Stimulated activated CD8-positive, alpha-beta memory T cell treated with anti-CD3 and anti-CD28 coated beads, Interleukin-15, amount 100 ng/mL, for 4 hours (primary cell): ENCODE measurements at places on chromosomes 12 and 14.

GRCh38 chr14:68144051-68144681 is 324.6 kb downstream of the RAD51B start:
- DNase-seq: no peak

DNA sequence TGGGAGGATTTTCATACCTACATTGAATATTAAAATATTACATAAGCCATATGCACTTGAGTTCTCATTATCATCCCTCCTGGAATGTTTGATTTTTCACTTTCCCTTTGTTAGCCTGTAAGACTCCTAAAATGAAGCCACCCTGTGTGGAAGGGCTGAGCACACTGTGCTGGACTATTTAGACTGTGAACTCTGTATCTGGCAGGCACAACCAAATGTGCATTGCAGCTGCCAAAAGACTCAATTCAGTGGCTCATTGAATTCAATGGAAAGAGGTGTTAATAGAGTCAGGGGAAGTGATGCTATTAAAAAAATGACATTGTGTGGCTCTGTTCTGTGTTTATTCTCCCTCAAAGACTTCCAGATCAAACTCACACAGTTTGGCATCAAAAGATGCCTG is 111.1 kb downstream of the SMOC1 start:
- no peak for DNase-seq

GRCh38 chr14:78088916-78089315 is 81.3 kb upstream of the NRXN3 start:
- DNase-seq: no peak

DNA sequence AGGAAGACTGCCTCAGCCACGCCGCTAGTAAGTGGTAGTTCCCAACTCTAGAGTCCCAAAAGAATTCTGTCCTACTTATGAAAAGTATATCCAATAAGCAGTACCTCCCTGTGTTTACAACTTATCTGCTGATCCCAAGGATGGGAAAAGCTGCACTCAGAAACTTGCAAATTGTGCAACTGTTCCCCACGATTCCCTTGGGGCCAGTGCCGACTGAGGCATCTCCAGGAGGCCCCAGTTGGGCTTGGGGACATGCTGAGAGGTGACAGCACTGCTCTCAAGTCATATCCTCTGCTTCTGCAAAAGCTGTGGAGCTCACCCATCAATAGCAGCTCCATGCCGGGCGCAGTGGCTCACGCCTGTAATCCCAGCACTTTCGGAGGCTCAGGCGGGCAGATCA is 23.7 kb downstream of the SPRING1 start:
- DNase-seq: no peak

- DNase-seq: no peak
These were observed 49.0 kb downstream of the MSRB3 start for GRCh38 chr12:65327207-65328076.

GRCh38 chr14:22200977-22201605 is 387.9 kb downstream of the DAD1 start:
- DNase-seq: no peak

- DNase-seq: no peak
These were observed 92.9 kb upstream of the FOXN3 start for GRCh38 chr14:89509891-89510290.

GRCh38 chr14:56900726-56901125 is 90.4 kb upstream of the OTX2 start:
- no peak for DNase-seq

- DNase-seq: no peak
These were observed 435.7 kb downstream of the CCER1 start for GRCh38 chr12:90519285-90519684.

DNA sequence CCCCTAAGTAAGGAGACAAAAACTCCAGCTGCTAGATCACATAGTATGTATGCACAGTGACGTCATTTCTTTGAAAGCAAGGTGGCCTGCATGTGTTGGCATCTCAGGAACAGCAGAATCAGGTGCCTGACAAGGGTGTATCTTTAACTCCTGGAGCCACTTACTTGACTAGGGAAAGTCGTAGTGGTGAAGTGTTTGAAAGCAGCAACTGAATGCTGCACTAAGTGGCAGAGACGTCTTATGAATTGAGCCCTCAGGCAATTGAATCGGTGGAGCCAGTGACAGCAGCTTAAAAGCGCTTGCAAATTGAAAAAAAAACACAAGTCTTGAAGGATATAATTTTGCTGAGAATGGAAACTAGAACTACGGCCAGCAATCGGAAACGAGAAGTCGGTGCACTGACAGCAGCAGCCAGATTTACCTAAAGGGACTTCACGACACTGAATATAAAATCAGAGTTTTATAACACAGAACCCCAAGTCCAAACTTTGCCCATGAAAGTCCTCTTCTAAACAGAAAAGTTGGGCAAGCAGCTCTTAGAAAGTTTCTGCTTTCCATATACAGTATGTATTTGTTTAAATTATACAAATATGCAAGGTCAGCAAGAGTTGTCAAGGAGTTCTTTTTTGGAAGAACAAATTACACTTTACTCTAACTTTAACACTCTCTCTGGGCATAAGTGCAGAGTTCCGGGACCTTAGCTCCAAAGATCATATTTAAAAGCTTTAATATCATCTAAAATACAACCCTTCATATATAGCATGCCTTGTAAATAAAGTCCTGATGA is 1.1 kb downstream of the IGF1 start:
- no peak for DNase-seq

DNA sequence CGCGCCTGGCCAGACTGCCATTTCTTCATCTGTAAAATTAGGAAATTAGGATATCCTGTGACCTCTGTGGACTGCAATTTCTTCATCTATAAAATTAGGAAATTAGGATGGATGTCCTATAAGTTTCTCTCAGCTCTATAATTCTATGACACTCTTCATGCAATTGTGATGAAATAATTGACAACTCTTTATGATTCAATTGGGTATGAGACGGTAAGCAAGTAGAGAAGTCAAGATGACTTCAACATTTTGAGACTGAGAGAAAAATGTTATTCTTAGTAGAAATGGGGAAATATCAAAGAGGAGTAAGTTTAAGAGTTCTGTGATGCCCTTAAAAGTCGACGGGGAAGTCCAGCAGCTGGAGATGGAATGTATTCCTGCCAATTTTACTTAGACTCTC is 12.0 kb downstream of the KIAA0586 start:
- DNase-seq: no peak

- DNase-seq: no peak
These were observed 464.9 kb downstream of the RPS29 start for GRCh38 chr14:49121246-49121645.

- no peak for DNase-seq
These were observed 15.4 kb downstream of the TMTC1 start for GRCh38 chr12:29768372-29768771.

DNA sequence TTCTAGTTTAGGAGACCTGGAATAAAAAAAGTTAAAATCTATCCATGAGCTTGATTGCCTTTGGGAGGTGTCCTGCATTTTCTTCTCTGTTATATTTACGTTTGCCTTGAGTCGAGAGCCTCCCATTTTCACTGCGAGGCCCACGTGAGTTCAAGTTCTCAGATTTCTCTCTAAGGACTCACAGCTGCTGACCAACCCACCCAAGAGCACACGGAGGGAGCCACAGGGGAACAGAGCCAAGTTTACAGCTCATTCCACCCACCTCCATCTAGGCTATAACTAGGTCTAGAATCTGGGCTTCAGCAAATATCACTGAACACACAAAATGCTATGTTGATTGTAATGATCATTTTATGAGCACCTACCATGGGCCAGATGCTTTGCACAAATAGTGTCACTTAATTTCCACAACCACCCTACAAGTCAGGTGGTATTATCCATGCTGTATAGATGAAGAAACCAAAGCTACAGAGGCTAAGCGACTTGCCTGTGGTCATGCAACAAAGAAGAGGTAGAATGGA is 16.7 kb downstream of the ALDH1L2 start:
- DNase-seq: no peak

GRCh38 chr12:111274777-111275176 is 94.1 kb downstream of the PHETA1 start:
- DNase-seq: no peak

GRCh38 chr14:51188566-51189185 is 51.4 kb upstream of the TMX1 start:
- DNase-seq: no peak

DNA sequence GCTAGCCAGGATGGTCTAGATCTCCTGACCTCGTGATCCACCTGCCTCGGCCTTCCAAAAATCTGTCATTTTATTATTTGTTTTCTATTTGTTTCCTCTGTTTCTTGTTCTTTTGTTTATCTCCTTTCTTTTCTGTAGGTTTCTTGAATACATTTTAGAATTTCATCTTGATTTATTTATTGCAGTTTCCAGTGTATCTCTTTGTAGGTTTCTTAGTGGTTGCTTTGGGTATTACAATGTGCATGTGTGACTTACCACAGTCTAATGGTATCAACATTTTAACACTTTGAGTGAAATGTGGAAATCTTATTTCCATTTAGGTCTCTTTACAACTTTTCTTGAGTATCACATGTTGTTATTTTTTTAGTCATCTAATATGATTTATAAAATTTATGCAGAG is 29.9 kb upstream of the MUCL1 start:
- DNase-seq: no peak

- no peak for DNase-seq
These were observed 2.7 kb downstream of the CREBL2 start for GRCh38 chr12:12614342-12614741.

GRCh38 chr12:75294336-75294735 is 35.8 kb downstream of the CAPS2 start:
- no peak for DNase-seq

DNA sequence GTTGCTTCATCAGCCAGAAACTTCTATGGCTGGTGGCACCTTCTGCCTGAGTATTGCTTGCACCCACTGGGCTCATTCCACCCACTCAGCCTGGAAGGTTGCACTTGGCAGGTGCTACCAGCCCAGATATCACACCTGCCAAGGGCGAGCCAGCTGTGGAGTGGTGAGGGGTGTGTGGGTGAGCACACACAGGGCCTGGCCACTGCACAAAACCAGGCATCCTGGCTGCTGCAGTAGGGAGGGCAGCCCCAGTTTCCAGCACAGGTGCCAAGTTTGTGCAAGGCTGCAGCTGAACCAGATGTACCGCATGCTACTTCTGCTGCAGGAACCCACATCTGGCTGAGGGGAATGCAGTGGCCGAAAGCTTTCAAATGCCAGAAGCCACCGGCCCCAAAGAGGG is 1147.8 kb downstream of the FSCB start:
- DNase-seq: no peak

GRCh38 chr12:113818833-113819232 is 147.3 kb downstream of the RBM19 start:
- DNase-seq: no peak

GRCh38 chr12:117861691-117862090 is 107.1 kb downstream of the KSR2 start:
- DNase-seq: no peak

DNA sequence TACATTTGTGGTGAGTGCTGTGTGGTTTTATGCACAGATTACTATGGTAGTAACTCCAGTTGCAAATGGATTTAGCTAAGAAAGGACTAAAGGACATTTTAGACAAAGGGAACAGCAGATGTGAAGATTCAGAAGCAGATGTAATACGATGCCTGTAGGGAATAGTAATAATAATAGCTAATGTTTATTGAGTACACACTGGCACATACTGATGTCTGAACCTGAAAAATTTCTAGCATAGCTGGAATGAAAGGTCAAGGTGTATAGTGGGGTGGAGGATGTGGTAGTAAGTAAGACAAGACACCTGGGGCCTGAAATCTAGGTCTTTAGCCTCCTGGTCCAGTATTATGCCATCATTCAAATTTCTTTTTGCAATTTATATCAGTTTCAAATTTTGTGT is 54.3 kb upstream of the LRTM2 start:
- DNase-seq: no peak

DNA sequence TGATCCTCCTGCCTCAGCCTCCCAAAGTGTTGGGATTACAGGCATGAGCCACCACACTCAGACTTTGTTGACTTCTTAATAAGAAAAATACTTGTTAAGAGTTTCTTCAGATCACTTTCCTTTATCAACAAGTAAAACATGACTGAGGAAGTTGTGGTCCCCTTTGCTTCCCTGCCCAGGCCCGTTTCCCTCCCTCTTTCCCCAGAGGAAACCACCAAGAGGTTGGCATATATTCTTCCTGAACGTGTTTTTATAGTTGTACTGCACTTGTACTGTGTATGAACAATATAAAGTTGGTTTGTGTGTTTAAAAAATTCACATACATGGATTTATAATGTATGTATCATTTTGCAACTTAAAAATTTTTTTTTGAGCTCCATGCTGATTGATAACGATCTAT is 28.4 kb downstream of the PTPN11 start:
- DNase-seq: no peak

- no peak for DNase-seq
These were observed 6.9 kb downstream of the MGAT4C start for GRCh38 chr12:86249276-86249675.

- DNase-seq: no peak
These were observed 27.0 kb downstream of the BTBD7 start for GRCh38 chr14:93305725-93306418.
